NCI-H524 (cell line): ENCODE measurements at places on chromosomes 13 and 19.
A peak's percentile ranks its signal among the peaks of the same experiment; 100 is the strongest.

- no peak for DNase-seq
Measured at GRCh38 chr19:18756896-18757295, 34.2 kb downstream of the COMP start.

GRCh38 chr19:56347163-56347778 is 32.6 kb upstream of the ZSCAN5A start:
- DNase-seq: no peak

DNA sequence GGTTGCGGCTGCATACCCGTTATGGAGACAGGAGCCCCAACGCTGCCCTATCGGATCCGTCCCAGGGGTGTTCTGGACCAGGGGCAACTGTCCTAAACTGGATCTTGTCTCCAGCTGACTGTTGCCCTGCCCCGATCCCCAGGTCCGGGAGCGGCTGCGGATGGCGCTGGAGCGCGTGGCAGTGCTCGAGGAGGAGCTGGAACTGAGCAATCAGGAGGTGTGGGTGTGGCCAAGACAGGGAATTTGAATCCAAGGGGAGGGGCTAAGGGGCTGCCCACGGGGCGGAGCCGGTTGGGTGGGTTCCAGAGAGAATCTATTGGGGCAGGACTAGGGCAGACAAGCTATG is 9.9 kb downstream of the PPFIA3 start:
- DNase-seq: no peak

GRCh38 chr13:103772576-103772975 is 706.4 kb upstream of the SLC10A2 start:
- no peak for DNase-seq

- DNase-seq: no peak
Measured at GRCh38 chr19:14150770-14151661, 14.6 kb upstream of the ASF1B start.

GRCh38 chr19:34999498-35000337 is at the start of gene GRAMD1A:
Gene GRAMD1A, plus strand, starts transcription at chr19:35000323. Its CDS starts 156 bp downstream, at chr19:35000479.
- peak; percentile 83 for DNase-seq

- no peak for DNase-seq
Measured at GRCh38 chr13:43391036-43391435, 367.6 kb downstream of the DNAJC15 start.
